ENCODE measurements at places on chromosomes 7 and 10.

GRCh38 chr10:110324805-110325280 lies 20.1 kb upstream of the SMNDC1 start:
- DNase-seq: no peak

DNA sequence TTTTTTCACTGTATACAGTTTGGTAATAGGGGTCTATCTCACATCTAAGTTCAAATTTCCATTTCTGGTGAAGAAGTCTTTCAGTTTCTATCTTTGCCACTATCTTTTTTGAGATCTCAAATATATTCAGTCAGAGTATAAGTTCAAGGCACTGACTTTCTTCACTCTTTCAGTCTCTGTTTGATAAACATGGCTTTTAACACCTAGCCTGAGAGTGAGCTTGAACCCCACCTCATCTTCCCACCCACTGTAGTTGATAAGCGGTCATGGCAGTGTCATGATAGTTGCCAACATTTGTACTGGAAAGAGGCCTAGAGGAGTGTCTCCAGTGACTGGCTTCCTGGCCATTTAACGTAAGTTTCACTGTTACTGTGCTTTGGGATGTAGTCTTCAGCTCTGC lies 41.2 kb upstream of the AGR3 start:
- DNase-seq: no peak

DNA sequence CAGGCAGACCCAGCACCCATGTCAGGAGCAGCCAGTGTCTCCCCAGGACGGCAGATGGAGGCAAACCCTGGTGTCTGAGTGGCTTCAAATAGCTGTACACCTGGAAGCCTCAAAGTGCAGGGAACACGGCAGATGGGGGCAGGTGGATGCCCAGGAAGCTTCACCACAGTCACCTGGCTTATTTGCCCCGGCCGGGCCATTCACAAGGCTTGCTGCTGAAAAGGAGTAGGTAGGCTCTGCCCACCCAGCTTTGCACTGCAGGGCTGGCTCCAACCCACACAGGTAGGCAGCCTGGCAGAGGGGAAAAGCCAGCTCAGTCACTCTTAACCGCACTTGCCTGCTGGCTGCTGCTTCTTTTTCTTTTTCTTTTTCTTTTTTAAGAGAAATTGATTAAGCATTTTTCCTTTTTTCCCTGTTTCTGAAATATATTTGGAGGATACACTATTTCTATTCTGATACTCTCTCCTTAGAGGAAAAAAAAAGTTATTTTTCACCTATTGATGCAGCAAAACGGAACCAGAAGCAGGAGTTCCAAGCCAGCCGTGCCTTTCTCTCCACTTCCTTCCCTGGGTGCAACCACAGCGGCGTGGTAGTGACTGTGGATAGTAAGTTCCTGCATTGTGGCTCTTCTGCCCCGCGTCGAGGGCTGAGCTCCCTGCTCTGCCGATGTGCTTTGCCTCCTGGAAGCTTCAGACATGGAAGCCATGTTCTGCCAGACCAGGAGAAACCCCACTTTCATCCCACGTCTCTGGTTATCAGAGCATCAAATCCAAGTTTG lies 118.3 kb downstream of the KLF6 start:
- no peak for DNase-seq

DNA sequence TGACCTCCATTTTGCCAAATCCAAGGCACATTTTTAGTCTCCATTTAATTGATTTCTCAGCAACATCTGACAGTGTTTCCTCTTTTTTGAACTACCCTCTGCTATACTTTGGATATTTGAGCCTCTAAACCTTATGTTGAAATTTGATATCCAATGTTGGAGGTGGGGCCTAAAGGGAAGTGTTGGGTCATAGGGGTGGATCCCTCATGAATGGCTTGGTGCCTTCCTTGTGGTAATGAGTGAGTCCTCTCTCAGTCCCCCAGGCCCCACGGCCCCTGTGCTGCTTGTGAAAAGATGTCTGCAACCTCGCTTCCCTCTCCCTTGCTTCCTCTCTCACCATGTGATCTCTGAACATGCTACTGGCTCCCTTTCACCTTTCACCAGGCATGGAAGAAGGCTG lies 96.8 kb upstream of the DGKB start:
- DNase-seq: no peak

DNA sequence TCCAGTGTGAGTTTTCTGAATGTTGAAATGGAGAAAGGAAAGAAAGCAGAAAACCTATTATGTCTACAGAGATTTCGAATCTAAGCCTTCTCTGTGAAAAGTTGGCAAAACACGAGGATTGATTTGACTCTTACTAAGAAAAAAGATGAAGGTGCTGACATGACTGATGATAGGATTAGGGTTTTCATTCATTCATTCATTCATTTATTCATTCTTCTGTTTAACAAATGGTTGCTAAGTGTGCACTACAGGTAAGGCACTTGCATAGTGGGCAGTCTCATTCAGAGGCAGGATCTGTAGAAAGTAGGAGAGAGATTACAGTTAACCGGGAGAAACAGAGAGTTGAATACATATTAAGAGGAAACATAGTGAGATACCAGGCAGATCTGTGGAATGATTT lies 137.1 kb downstream of the ZNF365 start:
- no peak for DNase-seq

- no peak for DNase-seq
Measured at GRCh38 chr10:65565246-65565645, 1360.6 kb upstream of the LRRTM3 start.

DNA sequence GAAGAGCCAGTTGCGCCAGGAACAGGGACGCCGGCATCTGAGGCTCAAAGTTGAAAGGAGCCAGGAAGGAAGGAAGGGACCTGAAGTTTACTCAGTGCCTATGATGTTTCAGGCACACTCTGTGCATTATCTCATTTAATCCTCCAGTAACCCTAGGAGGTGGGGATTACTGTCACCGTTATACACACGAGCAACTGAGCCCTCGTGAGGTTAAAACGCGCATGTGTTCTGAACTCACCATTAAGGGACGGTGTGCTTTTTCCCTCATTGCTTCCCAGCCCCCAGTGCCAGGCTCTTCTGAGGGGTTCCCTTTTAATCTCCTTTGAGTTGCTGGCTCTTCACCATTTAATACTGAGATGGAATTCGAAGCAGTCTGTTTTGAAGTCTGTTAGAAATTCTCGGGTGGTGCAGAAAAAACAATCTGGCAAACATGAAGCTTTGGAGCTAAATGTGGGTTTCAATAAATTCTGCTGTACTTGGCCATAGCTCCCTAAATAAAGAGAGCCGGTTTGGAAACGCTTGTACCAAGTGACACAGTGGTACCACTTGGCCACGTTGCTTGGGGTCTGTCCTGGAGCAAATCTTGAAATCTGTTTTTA lies 102.2 kb downstream of the TAX1BP1 start:
- no peak for DNase-seq

- DNase-seq: no peak
Measured at GRCh38 chr10:131657318-131657984, 243.4 kb upstream of the PPP2R2D start.

DNA sequence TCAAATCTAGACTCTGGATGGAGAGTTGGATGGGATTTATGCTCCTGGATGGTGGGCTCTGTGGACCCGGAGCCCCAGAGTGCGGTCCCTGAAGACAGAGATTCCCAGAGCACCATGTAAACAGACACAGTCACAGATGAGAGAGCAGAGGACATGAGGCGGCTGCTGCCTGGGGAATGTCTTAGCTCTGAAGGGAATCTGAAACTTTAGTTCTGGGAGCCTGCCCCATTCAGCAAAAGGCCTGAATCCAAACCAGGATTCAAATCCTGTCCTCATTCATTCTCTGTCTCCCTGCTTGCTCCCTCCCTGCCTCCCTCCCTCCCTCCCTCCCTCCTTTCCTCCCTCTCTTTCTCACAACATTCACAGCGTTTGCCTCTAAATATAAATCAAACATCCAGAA lies 49.5 kb upstream of the CALD1 start:
- DNase-seq: no peak

DNA sequence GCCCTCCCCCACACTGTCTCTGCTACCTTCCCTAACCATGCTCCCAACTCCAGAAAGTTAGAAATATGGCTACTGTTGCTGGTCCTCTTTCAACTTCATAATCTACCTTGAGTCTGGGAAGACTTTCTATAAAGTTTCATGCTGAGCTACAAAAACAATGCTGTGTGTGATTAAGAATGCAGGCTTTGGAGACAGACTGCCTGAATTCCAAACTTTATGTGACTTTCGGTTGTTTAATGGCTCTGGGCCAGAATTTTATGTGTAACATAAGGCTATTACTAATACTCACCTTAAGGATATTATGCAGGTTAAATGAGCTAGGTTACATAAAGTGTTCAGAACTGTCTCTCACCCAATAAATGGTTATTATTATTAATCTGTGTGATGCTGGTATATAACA lies 19.1 kb downstream of the BET1 start:
- no peak for DNase-seq

- no peak for DNase-seq
Measured at GRCh38 chr10:122525788-122526187, 34.8 kb upstream of the DMBT1 start.

DNA sequence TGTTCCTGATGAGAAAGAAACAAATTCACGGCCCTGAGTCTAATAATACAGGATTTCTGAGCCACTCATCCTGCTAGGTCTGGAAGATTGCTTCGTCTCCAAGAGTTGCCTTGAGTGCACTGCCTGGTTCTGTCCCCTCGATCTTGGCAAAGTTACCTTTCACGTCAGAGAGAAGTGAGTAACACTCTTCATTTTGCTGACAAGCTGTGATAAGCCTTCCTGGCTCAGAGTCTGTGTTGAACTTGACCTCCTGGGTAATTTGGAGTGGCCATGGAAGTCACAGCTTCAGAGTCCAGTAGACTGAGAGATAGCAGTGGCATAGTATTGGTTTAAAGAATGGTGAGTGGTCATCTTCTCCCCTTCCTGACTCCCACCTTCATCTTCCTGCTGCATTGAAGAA lies 64.7 kb upstream of the LRGUK start:
- no peak for DNase-seq

DNA sequence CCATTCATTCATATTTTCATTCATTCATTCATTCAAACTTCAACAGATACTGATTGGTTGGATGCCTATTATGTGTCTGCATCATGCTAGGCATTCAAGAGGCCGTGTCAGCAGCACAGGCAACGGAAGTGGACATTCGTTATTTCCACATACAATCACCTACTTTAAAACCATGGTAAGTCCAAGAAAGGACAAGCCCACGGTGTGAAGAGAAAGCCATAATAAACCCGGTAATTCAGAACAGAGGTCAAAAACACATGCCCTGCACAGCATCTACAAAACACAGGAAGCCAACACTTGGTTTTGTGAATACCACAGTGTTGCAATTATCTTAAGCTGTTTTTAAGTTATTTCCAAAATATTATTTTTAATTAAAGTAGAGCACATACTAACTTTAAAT lies 126.7 kb downstream of the GLI3 start:
- no peak for DNase-seq

- no peak for DNase-seq
Measured at GRCh38 chr7:155107126-155107525, 37.0 kb downstream of the HTR5A start.

- no peak for DNase-seq
Measured at GRCh38 chr10:17228091-17229015, at the start of gene VIM. TSS of gene VIM (plus strand) at chr10:17228241. CDS start at chr10:17229423, 1,182 bp downstream.

DNA sequence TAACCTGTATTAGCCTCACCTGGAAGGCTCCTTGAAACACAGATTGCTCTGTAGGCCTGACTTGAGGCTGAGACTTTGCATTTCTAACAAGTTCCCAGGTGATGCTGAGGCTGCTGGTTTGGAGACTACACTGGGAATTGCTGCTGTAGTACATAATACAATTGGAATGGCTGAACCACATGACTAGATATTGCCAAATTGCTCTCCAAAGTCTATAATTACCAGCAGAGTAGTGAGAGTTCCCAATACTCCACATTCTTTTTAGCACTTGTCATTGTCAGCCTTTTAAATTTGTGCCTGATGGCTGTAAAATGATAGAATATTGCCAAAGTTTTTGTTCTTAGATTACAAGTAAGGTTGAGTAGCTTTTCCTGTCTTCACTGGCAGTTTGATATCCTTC lies 39.9 kb downstream of the PLEKHA8 start:
- no peak for DNase-seq

- DNase-seq: no peak
Measured at GRCh38 chr10:111319866-111320265, 243.0 kb downstream of the ADRA2A start.

DNA sequence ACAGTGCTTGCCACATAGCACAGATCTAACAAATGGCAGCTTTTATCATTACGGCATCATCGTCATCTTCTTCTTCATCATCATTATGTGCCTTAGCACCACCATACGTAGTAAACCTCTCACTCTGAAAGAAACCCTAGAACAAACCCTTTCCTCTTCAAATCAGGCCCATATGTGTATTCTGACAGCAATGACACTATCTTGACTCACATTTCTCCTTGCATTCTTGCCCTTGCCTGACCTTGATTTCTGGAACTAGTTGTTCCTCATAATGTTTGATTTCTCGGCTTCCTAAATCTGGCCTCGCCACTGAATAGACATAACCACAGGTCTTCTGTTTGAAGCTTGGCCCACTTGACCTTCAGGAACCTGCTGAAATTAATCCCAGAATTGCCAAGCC lies 115.3 kb downstream of the DGKI start:
- no peak for DNase-seq

GRCh38 chr10:34565934-34566333 lies 249.2 kb downstream of the PARD3 start:
- DNase-seq: no peak

- DNase-seq: no peak
Measured at GRCh38 chr10:119653916-119654315, 2.7 kb downstream of the BAG3 start.

DNA sequence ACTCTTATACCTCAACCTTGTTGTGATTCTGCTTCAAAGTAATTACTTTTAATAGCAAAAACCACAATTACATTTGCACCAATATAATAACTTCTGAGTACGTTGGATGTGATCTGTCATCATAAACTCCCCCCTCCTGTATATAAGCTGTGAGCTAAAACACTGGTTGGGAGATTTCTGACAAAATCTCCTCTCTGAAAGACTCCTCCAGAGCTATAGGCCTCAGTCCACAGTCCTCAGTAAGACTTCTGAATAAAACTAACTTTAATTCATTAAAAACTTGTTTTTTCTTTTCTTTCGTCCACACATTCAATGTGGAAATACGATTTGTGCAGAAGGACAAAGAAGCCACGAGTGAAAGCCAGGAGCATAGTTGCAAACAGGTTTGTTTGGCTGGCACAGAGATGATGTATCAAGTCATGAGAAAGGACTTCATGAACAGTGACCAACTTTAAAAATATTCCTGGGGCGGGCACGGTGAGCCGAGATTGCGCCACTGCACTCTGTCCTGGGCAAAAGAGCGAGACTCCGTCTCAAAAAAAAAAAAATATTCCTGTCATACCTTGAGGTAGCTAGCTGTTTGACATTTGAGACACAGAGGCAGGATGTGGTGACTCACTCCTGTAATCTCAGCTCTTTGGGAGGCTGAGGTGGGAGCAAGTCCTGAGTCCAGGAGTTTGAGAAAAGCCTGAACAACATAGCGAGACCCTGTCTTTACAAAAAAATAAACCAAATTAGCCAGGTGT lies 91.1 kb upstream of the ARHGAP21 start:
- no peak for DNase-seq

DNA sequence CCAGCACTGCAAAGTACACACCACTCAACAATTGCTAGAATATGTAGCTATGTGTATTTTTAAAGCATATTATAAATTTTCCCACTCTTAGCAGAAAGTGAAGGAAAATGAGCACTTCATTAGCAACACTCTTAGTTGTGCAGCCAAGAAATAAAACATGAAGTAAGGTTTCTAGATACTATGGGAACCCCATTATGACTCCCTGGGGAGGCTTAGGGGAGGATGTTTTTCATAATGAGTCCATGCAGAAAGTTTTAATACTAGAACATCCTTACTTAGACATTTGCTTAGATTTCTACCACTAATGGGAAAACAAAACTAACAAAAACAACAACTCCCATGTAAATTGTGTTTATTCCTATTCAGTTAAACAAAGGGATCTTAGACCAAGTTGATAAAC lies 148.4 kb upstream of the HDAC9 start:
- DNase-seq: no peak

All from cortex of kidney (tissue), 1 donor.